Stimulated activated CD8-positive, alpha-beta memory T cell treated with anti-CD3 and anti-CD28 coated beads, Interleukin-2, amount 100 ng/mL, for 48 hours (primary cell): ENCODE measurements at places on chromosomes 2 and 18.

- no peak for DNase-seq
Measured at GRCh38 chr18:10523544-10523943, 2.3 kb upstream of the NAPG start.

DNA sequence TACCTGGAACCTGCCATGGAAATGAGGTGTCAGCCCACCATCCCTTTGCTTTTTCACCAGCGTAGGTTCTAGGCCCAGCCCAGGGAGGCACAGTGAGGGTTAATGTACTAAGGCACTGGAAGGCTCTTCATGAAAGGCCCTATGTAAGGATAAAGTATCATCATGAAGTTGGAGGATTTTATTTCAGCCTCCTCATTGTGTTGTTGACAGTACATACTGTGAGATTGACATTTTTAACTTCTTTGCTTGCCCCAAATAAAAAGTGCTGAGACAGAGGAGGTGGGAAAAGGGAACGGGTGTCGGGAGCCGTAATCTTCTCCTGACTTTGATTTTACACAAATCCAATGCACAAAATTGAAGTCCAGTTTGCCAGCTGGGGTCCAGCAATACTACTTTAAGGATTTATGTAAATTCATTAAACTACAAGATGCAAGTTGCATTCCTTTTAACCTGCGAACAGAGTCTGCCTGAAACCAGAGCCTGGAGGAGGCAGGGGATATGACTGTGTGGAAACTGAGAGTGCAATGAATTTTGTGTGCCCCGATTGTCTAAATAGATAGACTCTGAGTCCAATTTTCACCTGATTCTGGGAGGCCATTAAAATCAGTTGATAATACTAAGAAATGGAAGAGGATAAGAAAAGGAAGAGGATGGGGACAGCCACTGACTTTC lies 5.4 kb upstream of the NCKAP5 start:
- no peak for DNase-seq

- DNase-seq: no peak
Measured at GRCh38 chr2:152221839-152222238, 46.3 kb upstream of the STAM2 start.

DNA sequence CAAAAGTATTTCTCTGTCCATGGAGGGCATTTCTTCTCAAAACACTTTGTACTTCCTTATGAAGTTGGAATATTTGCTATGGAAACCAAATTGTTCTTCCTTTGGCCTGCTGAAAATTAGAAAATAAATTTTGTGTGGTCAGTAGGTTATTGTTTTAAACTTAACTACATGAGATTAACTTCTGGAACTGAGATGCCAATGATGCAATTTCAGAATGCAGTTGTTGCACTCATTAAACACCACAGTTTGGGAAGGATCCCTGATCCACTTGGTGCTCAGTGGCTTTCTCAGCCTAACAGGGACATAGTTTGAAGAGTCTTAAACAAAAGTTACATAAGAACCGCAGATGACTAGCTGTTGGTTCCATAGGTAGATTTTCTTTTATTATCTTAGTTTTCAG lies 23.3 kb upstream of the IL1R1 start:
- no peak for DNase-seq

GRCh38 chr2:157898591-157898996 lies 22.5 kb upstream of the ACVR1 start:
- DNase-seq: peak; percentile 48

DNA sequence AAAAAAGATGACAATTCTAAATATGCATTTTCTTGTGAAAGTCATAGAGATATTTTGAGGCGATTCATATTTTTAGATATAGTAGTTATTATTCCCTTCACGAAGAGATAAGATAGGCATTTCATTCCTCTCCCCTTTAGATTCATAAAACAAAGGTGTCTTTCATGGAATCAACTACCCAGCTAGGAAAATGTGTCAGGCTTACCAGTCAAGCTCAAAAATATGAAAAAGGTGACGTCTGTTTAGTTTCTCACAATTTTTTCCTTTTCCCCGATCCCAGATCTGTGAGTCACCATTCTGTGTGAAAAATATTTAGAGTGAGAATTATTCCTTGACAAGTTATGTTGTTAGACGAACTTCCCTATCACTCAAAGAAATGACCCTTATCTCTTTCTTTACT lies 95.4 kb upstream of the FN1 start:
- no peak for DNase-seq

DNA sequence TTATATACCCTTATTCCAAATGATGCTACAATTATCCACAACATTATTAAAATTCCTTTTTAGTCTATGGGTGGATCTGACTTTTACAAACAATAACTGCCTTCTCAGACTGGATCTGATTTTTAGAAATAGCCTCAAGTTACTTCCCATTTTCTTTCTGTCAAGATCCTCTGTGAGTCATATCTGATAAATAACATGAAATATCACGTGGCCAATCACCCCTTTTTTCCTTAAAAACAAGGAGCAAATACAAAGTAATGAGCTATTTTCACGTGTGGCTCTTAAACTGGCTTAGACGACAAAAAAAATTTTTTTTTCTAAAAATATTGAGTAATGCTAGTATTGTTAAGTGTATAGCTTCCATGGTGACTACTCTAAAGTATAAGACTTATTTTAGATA lies 6.7 kb downstream of the PELI1 start:
- DNase-seq: no peak

DNA sequence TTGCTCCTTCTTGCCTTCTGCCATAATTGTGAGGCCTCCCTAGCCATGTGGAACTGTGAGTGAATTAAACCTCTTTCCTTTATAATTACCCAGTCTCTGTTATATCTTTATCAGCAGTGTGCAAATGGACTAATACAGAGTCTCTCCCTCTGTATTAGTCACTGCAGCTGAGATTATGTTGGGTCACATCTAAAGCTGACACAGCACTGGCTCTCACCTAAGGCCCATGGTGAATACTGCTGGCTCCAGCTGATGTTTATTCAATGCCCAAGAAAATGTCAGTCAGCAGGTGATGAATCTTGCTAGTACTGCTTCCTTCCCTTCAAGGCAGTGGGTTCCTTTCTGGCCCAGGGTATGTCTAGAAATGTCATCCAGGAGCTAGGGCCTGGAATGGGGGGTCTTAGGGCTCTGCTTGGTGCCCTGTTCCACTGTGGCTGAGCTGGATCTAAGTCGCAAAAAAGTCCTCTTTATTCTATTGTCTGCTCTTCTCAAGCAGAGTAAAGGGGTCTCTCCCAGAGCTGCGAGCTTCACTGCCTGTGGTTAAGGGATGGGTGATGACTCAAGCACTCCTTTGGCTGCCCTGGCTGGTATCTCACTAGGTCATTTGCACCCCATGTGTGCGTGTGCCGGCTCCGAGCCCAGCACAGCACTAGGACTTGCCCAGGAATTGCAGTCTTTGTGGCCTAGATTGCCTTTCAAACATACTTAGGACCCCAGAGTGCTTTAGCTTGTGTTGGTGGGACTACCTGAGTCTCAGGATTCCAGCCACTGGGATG lies 29.9 kb downstream of the PPP1R1C start:
- DNase-seq: no peak
